ENCODE measurements at places on chromosomes 11 and 22.

DNA sequence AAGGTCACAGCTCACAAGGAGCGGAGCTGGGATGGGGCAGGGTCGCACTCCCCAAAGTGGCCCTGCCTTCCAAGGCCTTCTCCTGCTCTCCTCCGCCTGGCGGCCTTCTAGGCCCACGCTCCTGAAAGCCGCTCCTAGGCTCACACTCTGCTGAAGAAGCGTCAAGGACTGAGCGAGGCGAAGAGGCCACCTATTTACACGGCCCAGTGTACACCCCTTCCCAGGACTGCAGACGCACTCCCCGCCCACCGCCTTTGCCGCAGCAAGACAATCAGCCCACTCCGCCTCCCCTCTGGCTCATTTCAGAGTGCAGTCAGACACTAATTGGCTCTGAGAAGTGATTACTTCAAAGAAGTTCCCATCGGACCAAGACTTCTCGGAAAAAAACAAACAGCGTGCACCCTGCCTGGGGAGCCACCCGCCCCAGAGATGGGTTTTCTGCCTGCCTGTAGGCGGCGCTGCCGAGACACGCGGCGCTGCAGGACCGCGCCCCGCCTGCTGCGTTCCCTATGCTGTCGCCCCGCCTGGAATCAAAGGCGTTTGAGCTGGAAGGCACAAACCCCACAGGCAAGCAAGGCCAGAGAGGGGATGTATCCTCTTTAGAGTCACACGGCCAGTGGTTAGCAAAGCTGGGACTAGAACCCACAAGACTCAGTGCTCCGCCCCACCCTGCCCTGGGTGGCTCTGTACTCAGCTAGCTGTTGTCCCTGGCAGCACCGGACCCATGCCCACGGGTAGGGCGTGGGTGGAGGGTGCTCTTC, 414.8 kb downstream of the BUD13 start:
- DNase-seq: peak; percentile 13

DNA sequence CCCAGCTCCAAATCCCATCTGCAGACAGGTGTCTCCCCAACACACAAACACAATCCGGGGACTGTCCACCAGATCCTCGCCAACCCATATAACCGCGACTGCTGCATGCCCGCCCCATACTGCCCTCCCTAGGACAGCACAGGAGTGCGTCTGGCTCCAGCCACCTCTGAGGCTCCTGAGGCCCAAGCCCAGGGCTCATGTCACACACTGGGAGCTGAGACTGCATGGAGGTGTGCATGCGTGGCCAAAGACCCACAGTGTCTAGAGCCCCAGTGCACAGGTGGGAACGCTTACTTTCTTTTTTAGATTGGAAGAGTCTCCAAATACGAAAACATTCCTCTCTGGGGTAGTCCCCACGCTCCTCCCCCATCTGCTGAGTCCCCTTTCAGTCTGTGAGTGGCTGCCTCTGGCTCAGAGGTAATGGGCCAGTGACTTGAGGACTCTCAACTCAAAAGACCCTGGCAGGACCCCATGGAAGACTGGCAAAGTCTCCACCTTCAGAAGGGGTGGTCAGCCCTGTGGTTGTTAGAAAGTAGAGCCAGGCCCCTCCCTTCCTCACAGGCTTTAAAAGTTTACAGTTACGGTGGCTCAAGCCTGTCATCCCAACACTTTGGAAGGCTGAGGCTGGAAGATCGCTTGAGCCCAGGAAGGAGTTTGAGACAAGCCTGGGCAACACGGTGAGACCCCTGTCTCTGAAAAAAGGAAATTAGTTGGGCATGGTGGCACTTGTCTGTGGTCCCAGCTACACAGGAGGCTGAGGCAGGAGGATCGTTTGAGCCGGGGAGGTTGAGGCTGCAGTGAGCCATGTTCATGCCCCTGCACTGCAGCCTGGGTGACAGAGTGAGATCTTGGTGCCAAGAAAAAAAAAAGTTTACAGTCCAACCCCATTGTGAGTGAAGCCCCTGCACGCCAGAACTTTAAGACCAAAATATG, 2.3 kb downstream of the CBX7 start:
- no peak for DNase-seq

DNA sequence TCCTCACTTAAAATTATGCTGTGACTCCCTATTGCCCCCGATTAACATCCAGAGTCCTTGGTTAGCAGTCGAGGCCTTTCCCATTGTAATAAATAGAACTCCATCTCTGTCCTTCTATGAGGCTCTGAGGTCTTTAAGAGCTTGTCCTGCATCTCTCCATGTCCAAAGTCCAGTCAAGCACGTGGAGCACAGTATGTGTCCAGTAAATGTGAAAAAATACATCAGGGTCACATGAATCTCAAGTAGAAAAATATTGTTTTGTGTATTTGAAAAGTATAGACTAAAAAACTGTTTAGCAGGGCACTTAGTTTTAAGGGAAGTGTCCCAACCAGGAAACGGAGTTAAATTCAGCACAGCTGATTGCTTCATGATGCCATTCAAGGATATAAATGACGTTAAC, 298.8 kb upstream of the TENM4 start:
- no peak for DNase-seq

DNA sequence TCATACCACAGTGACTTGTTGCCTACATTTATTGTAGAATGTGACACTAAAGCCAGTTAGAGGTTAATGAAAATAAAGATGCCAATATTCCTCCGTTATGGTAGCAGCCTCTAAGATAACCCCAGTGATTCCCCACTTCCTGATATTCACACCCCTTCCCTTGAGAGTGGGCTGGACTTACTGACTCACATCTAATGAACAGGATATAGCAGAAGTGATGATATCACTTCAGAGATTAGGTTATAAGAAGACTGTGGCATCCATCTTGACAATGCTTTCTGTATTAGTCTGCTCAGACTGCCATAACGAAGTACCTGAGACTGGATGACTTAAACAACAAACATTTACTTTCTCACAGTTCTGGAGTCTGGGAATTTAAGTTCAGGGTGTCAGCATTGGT, 149.6 kb upstream of the MTNR1B start:
- no peak for DNase-seq

DNA sequence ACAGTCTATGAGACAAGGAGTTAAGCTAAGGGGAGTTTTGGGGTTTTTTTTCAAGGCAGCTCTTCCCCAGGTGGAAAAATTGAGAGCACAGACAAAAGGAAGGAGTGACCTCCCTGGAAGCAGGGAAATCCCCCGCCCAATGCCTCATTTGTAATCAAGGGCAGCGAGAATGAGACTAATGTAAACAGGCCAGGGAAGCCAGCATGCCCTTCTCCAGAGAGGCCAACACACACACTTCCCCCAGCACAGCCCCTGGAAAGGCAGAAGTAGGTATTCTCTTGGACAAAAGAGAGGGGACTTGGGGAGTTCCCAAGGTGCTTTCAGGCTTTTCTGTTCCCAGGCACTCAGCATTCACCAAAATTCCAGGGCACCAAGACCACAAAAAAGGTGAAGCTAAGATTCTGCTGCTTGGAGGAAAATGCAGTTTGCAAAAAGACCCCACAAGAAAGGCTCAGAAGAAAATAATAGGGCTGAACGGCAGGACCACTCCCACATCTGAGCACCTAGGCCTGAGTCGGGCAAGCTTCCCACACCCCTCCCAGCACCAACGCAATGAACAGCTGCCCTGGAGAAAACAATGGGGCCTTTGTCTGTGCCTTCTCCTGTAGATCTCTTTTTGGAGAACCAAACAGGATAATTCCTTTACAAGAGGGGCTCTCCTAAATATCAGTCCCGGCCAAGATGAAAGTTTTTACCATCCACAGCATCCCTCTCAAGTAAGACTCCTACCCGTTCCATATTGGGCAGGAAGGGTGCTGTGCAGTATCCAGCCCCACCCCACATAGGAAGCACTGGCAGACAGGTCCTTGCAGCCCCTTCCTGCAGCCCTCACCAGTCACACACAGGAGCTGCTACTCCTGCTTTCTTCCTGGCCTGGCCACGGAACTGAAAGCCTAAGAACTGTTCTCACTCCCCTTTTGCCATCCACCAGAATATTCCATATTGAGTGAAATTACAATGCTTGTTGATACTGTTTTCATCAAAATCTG, 70.7 kb upstream of the AKIP1 start:
- DNase-seq: no peak

DNA sequence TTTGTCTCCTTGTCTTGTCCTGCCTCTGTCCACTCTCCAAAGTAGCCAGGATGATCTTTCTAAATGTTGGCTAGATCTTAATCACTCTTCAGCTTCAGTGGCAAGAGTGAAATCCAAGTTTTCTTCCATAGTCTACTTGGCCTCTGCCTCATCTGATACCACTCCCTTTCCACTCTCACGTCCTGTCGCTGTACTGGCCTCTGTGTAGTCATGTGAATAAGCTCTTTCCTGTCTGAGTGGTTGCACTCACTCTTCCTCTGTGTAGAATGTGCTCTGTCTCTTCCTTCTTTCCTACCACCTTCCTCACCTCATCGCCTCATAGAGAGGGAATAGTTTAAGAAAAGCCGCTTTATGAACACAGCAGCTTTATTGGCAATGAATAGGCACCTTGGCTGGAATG, 86.5 kb downstream of the WNT11 start:
- DNase-seq: no peak

GRCh38 chr22:49413146-49413545, 414.5 kb downstream of the BRD1 start:
- no peak for DNase-seq

- DNase-seq: no peak
Observed at GRCh38 chr22:40422558-40423309, 52.3 kb downstream of the SGSM3 start.

GRCh38 chr22:36595154-36595553, 66.2 kb upstream of the EIF3D start:
- no peak for DNase-seq

DNA sequence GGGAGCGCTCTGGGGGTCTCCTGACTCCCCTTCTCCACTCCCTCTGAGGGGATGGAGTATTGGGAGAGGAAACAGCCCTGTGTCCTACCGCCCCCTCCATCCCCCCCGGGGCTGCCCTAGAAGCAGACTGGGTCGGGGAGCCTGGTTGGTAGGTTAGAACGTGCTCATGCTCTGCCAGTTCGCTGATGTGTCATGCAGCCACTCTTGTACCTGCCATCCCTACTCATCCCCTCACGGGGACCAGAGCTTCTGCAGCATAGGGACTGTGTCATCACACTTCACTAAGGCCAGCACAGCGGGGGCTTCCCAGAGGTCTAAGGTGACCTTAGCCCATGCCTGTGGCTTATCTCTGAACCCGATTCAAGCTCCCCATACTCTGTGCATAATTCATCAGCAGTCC, 4.7 kb downstream of the KCNJ1 start:
- no peak for DNase-seq

DNA sequence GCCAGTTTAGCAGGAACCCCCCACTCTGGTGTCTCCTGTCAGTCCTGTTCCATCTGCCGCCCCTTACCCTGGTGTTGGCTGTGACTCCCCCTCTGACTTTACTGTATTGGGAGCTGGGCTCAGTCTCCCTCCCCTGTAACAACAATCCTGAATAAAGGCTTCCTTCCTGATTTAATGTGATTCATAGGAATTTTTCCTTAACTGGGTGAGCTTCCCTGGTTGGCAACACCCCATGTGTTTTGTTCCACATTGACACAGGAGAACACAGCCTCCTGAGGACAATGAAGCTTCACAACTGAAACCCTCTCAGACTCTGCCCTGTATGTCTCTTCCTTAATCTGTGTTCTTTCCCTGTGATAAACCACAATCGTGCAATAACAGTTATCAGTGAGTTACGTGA, 8.4 kb downstream of the APOL4 start:
- DNase-seq: no peak

GRCh38 chr11:132607575-132607974, 924.7 kb downstream of the OPCML start:
- no peak for DNase-seq

DNA sequence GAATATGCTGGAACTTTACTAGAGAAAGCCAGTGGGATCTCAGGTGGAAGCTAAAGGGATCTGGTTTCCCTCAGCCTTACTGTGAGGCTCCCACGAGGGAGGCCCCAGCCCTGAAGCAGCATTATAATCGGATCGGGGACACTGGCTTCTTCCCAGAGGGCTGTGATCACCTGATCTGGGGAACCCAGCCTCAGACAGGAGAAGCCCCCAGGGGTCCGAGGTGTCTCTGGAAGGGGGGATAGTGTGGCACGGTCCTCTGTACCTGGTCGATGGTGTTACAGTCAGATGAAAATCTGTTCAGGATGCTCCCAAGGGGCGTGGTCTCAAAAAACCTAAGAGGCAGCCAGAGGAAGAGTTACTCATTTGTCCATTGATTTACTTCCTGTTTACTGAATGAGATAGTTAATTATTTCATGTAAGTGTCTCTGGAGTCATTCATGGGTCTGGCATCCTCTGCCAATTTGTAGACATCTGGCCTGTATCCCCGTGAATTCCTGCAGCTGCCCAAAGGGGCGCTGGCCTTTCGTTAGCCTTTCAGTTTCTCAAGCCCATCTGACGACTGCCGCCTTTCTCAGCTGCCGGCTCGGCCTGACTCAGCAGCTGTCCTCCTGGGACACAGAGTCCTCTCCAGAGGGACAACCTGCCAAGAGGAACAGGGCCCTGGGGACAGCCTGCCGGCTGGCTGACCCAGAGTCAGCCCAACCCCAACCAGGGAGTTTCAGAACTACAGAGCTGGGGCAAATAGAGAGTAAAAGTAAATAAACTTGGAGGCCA, 17.0 kb upstream of the KCNJ11 start:
- DNase-seq: no peak

- DNase-seq: no peak
Observed at GRCh38 chr22:40239345-40239683, 61.6 kb downstream of the TNRC6B start.

GRCh38 chr11:78022397-78023396, at the start of gene KCTD14:
Gene KCTD14 (minus strand): TSS chr11:78023276. CDS start chr11:78023249, 27 bp downstream.
- DNase-seq: no peak

GRCh38 chr11:10388574-10388973, 66.5 kb upstream of the AMPD3 start:
- no peak for DNase-seq

DNA sequence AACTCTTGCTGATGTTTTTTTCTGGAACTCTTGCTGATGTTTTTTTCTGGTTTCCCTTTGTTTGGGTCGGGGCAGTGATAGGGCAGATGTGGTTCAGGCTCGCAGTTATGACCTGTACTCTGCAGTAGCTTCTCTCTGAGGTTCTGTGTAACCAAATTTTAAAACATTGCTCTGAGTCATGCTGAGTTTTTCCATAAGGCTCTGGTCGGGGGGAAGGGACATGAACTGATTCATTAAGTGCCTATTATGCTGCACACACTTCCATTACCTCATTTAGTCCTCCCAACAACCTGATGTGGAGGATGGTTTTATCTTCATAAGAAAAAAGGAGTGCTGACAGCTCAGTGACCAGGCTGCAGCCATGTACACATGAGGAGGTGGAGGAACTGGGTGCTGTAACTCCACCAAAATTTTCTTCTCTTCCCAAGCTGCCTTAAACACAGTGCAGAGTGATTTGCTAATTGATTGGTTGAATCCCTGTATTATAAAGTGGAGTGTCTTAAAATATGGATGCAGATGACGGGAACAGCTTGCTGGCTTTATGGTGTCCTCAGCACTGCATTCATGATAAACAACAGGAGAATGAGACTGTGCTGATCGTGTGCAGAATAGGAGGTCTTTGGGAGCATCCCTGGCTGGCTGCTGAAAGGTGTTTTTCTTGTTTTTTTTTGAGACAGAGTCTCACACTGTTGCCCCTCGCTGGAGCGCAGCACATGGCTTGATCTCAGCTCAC, 19.1 kb downstream of the TNRC6B start:
- no peak for DNase-seq

- DNase-seq: no peak
Observed at GRCh38 chr22:28980326-28980725, 81.3 kb downstream of the C22orf31 start.

GRCh38 chr11:108824545-108824944, 159.7 kb downstream of the DDX10 start:
- DNase-seq: no peak

Data from GM06990 (cell line).